T-helper 17 cell (primary cell): ENCODE measurements at places on chromosomes 1 and 21.
A peak's percentile ranks its signal among the peaks of the same experiment; 100 is the strongest.

DNA sequence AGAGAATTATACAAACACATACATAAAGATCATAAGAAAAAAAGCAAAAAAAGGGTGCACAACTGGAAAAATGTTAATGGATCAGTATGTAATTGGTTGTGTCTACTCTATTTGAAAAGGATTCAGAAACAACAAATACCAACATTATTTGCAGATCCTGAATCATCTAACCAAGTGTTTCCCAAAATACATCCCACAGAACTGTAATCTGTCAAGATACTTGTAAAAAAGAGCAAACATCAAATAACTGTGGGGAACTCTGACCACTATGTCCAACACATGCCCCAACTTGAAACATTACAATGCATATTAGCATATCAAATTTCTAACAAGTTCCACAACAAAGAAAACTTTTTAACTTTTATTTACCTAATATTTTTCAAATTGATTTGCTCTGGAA lies 22.6 kb downstream of the ANKRD13C start:
- no peak for DNase-seq

- no peak for DNase-seq
These were observed 27.6 kb upstream of the RD3 start for GRCh38 chr1:211519602-211520001.

DNA sequence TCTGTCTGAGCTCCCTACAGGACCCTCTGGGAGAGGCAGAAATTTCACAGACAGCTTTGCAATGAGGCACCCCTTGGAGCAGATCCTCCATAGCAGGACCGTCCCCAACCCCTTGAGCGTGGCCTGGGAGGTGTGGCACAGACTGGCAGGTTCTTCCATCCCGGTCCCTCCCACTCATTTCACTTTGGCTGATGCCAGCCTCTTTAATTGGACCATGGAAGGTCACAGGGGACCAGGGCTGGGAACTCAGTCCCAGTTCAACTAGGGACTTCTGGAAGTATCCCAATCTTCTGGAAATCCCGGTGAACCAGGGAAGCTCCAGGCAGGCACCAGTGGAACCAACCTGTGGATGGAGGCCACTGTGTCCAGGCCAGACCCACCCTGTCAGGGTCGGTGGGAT lies 83.7 kb downstream of the SPSB1 start:
- DNase-seq: no peak

DNA sequence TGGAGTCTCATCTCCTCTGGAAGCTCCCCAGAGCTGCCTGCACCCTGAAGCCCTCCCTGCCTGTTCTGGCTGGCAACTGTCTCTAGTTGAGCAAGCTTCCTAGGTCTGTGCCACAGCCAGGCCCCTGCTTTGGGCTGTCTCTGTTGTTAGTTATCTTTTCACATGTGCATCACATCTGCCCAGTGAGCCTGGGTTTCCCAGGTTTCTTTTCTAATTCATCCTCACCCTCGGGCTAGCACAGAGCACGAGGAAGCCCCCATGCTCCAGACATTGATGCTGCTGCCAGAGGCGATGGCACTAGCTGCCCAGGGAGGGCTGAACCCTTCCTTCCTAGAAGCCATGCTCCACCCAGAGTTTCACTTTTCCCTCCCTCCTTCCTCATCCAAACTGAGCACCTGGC lies 27.2 kb downstream of the RASSF5 start:
- DNase-seq: no peak

GRCh38 chr1:160643138-160643537 lies 3.7 kb downstream of the SLAMF1 start:
- no peak for DNase-seq

DNA sequence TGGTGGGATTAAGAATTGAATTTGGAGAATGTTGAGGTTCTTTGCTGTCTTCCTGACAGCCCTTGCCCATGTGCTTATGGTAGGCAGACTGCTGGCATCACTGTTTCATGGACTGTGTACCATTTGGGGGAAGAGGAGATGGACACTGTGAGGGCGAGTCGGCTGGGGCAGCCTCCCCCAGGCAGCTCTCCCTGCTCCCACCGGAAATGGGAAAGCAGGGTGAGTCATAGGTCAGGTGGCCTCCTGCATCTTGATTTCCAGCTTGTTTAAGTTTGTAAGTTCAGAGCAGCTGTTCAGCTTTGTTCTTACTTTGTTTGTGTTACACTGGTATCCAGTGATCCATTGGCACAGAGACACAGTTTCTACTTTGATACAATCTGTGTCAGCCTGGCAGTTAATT lies 87.2 kb upstream of the CNIH3 start:
- no peak for DNase-seq

- DNase-seq: no peak
These were observed 56.5 kb downstream of the CD46 start for GRCh38 chr1:207808322-207808705.

DNA sequence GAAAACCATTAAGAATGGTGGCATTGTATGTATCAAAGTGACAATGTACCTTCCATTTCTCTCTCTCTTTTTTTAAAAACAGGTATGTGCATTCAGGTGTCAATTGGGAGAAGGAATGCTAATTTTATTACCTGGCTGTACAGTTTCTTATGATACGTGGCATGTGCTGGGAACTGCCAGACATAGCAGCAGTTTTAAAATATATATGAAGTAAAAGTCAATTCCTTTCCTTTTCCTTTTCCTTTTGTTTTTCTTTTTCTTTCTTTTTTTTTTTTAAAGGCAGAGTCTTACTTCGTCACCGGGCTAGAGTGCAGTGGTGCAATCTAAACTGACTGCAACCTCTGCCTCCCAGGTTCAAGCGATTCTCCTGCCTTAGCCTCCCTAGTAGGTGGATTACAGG lies 37.0 kb downstream of the SPEN start:
- DNase-seq: no peak

- DNase-seq: no peak
These were observed 280.3 kb downstream of the OMA1 start for GRCh38 chr1:58266242-58266641.

- no peak for DNase-seq
These were observed 332.9 kb downstream of the BARHL2 start for GRCh38 chr1:90384193-90384592.

DNA sequence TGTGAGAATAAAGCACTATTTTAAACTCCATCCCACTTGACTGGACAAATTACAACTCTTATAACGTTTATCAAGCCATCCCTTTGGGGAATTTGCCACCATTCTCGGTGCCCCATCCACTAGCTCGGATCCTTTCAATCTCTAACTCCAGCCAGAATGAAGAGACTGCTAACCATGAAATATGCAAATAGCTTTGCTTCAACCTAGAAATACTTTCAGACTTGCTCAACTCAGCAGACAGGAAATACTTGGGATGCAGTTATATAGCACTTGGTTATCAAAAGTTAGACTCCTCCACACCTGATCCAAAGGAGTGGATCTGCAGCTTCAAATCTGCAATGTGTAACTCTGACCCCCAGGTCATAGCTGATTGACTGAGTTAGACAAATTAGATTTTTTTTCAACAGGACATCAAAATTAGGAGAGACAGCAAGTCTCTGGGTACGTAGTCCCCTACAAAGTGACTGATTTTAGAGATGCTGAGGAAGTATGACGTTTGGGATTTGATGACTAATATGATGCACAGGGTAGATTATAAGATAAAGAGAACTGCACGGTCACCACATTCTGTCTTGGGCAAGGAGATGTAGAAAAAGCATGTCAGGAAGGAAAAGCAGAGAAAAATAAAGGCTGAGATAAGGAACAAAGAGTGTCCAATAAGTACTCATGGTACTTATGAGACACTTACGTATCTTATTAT lies 496.0 kb downstream of the AGBL4 start:
- no peak for DNase-seq

- DNase-seq: no peak
These were observed 116.6 kb downstream of the HS2ST1 start for GRCh38 chr1:87030740-87031690.

DNA sequence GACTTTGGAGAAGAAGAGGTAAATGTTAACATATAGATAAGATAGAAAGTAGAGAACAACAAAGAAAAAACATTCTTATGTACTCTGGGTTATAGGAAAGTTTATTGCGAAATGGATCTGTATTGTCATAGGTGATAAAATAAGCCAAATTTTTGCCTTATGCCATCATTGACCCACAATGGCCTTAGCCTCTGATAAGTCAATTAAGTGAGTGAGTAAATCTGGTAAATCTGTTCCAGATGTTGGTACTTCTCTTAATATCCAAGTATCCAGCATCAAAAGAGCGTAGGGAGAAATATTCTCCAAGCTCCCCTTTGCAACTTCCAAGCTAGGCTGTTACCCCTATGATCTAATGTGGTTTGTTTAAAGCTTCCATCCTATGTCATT lies 38.3 kb upstream of the CLCA4 start:
- DNase-seq: no peak

DNA sequence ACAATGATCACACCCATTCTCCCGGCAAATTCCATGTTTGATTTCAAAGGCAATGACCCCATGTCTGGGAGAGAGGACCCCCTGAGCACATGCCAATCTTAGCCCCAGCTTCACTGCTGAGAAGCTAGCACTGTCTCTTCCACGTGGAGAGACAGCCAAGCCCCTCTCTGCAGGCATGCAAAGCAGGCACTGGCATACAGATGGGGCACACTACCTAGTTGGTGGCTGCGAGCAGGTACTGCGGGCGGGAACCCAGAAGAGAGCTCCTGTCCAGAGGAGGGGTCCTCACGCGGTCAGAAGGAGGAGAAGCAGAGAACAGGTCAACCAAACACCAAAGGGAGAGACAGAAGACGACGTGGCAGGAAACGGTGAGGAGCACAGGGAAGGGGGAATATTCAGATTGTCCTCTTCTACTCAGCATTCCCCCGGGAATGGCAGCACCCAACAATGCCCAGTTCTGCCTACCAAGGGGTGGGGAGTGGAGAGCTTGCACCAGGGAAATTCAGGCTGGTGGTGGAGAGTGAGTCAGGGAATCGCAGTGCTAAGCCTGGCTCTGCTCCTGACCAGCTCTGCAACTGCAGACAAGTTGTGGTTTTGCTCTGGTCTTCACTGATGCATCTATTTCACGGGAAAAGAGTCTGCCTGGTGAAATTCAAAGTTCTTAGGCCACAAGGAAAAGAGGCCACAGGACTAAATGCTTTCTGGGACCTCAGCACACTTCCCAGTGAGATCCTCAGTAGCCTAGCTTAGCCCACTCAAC lies 48.1 kb upstream of the GOLT1A start:
- no peak for DNase-seq

- DNase-seq: no peak
These were observed 7.2 kb downstream of the FAAH start for GRCh38 chr1:46401154-46401913.

- no peak for DNase-seq
These were observed at the start of gene GCSAML for GRCh38 chr1:247548769-247549182. TSS of gene GCSAML (plus strand) at chr1:247549134. CDS start at chr1:247549192, 58 bp downstream.

- DNase-seq: no peak
These were observed 41.5 kb downstream of the SLC66A1 start for GRCh38 chr1:19353596-19353995.

GRCh38 chr1:29513357-29513756 lies 277.0 kb downstream of the PTPRU start:
- DNase-seq: no peak

- DNase-seq: no peak
These were observed 16.7 kb upstream of the GUCA2B start for GRCh38 chr1:42136466-42136865.

DNA sequence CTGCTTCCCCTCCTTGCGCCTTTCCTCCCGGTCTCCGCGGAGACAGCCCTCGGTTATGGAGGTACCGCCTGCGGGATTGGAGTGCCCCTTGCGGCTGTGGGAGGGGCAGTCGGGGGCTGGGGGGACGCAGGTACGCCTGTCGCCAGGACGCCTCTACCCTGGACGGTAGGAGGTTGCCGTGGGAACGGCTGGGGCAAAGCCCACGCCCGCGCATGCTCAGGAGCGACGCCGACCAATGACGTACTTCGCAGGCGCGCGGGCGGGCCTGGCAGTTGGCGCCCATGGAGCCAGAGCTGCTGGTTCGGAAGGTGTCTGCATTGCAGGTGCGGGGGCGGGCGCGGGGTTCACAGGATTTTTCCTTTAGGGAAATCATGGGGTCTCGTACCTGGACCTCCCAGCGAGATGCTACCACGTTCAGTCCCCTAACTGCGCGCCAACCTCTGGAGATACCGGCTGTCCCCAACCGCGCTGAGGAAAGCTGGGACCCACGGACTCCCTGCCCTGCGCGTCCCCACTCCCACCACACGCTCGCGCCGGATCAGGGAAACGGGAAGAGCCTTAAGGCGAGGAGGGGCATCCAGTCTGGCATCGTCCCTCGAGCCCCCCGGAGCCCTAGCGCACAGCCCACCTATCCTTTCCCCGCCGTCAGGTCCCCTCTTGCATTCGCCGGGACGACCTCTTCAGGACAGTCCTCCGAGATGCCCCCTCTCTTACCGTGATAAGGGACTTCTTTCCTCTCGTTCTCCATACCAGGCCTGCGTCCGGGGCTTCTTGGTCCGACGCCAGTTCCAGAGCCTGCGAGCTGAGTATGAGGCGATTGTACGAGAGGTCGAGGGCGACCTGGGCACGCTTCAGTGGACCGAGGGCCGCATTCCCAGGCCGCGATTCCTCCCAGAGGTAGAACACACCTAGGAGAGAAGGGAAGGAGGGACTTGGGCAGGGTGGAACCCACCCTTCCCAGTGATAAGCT lies at the start of gene IQCC:
Gene IQCC (plus strand): TSS at position 271 of the 970 bp plus-strand sequence. CDS start 11 bp downstream, at position 282.
- DNase-seq: peak; percentile 82

GRCh38 chr1:29315262-29315661 lies 78.9 kb downstream of the PTPRU start:
- no peak for DNase-seq

DNA sequence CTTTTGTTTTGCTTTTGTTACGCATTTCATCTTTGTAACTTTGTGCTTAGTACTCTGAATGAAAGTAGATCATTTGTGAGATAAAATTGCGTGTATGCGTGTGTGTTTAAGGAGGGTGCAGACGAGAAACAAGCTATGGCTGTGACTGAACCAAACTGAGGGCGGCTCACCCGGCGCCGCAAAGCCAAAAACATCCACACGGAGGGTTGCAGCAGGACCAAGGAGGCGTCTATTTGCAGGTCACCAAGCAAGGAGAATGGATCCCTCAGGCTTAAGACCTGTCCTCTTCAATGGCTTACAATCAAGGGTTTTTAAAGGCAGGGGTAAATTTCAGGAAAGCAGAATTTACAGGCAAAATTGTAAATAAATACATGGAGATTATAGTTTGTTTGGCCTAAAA lies 12.8 kb downstream of the GCSAML start:
- no peak for DNase-seq

DNA sequence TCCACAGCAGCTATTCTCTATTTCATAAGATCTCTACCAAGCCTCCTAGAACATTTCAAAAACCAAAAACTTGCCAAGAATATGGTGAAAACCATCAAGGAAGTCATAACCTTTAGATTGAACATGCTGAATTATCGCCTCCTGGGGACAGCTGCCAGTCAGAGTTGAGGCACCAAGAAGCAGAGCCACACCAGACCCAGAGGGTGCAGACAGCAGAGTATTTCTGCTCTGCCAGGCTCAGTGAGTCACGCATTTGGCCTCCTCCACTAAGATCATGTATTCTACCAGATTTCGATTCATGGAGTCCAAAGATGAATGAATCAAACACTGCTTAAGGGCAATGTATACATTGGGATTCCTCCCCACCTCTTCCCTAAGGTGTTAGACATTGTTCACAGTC lies 2.1 kb downstream of the F3 start:
- DNase-seq: no peak

- no peak for DNase-seq
These were observed 71.3 kb downstream of the GABPA start for GRCh38 chr21:25806060-25806459.
